ENCODE measurements at places on chromosomes 13 and 19.

- no peak for DNase-seq
These were observed 21.8 kb downstream of the CCDC8 start for GRCh38 chr19:46391296-46392251.

- DNase-seq, result no peak
These were observed 12.7 kb downstream of the EHD2 start for GRCh38 chr19:47725759-47726401.

DNA sequence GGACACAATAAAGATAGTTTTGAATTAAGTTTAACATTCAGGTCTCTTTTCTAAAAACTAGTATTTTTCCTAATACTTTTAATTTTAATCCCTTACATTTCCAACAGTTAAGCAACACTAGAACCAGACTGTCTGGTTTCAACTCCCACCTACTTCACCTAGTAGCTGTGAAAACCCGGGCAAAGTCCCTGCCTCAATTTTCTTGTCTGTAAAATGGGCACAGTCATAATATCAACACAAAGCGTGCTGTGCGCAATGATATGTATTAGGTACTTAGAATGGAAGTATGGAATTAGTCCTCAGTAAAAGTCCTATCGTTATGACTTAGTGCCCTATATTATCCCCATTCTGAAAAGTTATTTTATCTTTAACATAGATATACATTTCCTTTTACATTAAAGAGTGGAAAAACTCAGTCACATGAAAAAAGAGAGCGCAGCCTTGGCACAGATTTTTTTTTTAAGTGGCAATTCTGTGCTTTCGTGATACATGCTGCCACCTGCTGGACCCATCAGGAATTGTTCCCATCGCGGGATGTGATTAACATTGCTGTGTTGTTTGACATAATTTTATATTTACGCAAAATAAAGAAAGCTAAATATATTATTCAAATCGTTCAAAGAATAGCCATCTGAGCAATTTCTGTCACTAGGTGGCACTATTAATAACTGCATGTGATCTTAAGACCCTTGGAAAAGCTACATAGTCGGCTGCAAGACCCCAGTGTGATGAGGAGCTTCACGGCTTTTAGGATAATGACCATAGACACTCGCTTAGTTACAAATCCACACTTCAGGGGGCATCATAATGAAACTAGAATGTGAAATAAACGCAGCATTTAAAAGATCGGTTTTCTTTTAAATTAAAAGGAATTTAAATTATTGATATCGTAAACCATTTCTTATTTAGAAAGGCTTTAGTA lies 59.9 kb downstream of the LIG4 start:
- peak; percentile 43 for DNase-seq

DNA sequence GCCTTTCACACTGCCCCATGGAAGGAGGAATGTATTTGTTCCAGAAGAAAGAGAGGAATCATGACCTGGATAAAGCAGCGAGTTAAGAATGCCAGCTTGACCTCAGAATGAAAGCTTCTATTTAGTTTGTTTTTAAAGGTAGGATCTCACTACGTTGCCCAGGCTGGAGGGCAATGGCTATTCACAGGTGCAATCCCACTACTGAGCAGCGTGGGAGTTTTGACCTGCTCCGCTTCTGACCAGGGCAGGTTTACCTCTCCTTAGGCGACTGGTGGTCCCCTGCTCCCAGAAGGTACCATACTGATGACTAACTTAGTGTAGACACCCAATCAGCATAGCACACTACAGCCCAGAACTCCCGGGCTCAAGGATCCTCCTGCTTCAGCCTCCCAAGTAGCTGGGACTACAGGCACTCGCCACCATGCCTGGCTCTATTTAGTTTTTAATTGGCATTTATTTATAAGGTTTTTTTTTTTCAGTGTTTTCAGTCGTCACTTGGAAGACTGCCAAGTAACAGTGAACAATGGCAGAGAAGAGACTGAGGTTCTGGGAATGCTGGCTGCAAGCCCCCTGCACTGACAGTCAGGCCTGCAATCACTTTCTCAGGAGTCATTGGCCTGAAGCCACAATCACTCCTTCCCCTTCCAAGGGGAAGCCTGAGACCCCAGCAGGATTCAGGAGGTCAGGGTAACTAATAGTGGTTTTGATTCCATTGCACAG lies 73.1 kb downstream of the EPS15L1 start:
- no peak for DNase-seq

- no peak for DNase-seq
These were observed 126.8 kb upstream of the CACNA1A start for GRCh38 chr19:13633109-13633508.

GRCh38 chr13:95146486-95146885 lies 154.8 kb downstream of the ABCC4 start:
- DNase-seq, result no peak

GRCh38 chr13:67736646-67737420 lies 506.7 kb upstream of the PCDH9 start:
- DNase-seq, result no peak

DNA sequence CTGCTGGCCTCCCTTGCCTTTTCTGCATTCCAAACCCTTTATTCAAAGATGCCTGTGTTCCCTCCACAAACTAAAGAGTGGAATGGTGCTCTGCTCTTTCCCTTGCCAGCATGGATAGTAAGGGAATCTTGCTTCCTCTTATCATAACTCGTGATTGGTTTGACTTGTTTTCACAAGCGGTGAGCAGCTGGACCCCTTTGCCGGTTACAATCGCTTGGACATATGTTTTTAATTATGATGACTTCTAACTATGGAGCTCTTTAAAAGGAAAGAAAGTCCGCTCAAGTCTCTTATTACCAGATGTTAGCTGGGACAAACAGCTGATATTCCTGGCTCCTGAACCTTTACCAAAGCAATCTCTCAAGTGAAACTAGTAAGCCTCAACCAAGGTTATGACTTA lies 1094.7 kb downstream of the UQCRFS1 start:
- DNase-seq, result no peak

DNA sequence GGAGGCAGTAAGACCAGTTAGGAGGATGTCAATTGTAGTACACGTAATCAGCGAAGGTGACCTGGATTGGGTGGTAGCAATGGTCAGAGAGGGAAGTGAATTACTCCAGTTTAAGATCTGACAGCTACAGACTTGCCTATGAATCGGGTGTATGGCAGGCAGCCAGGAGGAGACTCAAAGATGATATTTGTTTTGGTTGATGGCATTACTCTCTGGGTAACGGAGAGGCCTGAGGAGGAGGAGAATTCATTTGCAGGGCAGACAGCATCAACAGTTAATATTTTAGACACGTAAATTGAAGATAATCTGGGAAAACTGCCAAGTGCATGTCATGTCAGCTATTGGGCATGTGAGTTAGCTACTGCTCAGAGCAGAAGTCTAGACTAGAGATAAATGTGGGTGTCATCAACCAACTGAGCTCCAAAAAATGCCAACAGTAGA lies 109.2 kb downstream of the SGCG start:
- DNase-seq, result no peak

DNA sequence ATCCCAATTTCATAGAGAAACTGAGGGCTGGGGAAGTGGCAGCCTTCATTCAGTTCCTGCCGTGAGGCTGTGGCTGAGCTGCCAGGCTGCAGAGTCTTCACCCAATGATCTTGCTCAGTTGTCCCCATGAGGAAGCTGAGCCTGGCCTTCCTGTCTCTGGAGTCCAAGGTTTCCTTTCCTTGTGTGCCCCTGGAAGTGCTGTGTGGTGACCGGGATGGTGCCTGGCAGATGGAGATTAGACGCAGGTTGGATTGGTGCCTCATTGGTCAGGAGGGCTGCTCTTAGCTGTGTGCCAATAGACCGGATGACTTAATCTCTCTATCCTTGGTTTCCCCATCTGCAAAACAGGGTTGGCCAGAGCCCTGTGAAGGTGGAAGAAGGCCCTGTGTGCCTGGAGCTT lies 24.6 kb downstream of the DNM2 start:
- no peak for DNase-seq

DNA sequence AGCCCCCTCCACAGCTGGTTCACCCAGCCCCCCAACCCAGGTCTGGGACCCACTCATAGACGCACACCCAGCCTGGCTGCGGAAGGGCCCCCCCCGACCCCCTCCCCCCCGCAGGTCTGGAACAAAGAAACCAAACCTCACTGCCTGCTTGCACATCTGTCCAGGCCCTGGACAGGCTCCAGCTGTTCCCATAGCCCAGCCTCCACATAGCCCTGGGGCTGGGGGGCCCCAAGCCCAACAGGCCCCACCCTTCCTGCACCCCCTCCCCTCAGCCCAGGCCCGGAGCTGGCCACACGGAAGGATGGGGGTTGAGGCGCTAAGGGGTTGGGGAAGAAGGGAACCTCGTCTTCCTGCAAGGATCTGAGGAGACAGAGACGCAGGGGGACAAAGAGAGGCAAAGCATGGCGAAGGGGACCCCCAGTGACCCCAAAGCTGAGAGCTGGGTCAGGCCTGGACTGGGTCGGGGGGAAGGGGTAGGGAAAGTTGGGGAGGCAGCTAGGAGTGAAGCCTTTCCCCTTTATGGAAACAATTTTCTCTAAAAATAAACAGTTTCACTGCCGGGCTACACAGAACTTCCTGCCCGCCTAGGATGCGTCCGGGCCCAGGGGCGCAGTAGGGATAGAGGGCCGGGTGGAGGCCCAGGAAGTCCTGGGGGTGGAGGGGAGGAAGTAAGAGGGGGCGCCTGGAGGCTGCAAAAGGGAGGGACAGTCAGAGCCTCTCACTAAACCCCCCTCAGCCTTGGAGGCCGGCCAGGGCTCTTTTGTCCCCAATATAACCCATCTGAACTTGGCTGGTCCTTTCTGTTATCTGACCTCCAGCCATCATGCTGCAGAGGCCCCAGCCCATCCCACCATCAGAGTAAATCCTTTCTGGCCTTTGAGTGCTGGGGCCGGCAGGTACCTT lies 2.4 kb downstream of the KANK2 start:
- no peak for DNase-seq

GRCh38 chr19:45630463-45630862 lies 8.7 kb downstream of the EML2 start:
- no peak for DNase-seq

DNA sequence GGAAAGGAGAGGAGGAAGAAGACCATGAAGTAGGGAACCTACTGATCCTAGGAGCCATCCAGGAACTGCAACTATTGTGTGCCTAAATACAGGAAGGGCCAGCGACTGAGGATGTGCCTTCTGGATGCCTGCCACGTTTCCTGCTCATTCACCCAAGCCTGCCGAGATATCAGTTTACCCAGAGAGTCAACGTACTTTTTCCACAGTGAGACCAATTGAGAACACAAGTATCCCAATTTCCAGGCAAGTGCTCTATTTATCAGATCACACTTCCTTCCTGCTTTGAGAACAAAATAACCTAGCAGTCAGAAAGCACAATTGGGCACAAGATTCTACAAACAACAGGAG lies 122.4 kb downstream of the AKAP11 start:
- no peak for DNase-seq

GRCh38 chr13:39760521-39760920 lies 105.1 kb downstream of the COG6 start:
- no peak for DNase-seq

- no peak for DNase-seq
These were observed 96.6 kb upstream of the LSM14A start for GRCh38 chr19:34075661-34076091.

DNA sequence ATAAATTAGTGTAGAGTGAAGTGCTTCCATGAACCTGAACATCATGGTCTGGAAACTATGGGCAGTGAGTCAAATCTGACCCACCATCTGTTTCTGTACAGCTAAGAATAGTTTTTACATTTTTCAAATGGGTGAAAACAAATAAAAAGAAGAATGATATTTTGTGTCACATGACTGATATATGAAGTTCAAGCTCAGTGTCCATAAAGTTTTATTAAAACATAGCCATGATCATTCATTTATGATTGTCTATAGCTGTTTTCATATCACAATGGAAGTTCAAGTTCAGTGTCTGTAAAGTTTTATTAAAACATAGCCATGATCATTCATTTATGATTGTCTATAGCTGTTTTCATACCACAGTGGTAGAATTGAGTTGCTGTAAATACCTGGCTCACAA lies 42.7 kb downstream of the ZNF333 start:
- no peak for DNase-seq

- DNase-seq, result no peak
These were observed 5.3 kb upstream of the AKAP8L start for GRCh38 chr19:15424121-15424520.

DNA sequence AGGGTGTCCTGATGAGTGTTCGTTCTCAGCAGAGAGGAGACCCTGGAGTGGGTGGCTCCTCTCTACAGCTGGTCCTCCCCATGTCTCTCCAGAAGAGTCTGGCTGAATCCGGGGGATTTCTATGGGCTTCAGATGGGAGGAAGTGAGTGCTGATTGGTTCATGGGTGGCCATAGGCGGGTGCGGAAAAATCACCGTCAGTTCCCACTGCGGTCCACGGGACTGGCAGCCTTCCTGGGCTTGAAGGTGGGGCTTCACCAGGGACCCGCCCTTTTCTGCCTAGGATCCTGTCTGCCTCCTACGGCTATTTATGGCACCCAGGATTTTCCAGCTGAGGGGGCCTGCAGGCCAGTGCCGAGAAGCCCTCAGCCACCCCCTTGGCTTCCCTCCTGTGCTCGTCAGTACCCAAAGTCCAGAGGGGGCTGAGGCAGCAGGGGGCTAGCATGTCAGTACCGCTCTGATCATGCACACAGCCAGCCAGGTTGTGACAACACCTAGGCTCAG lies 18.4 kb downstream of the CPB2 start:
- no peak for DNase-seq

- DNase-seq, result no peak
These were observed 33.1 kb downstream of the SLC25A42 start for GRCh38 chr19:19096641-19097627.

GRCh38 chr19:36850559-36851442 lies at the start of gene ZNF345:
TSS of gene ZNF345 (plus strand) at chr19:36850876. CDS start at chr19:36876831, 25,955 bp downstream.
- peak; percentile 61 for DNase-seq

- no peak for DNase-seq
These were observed 20.6 kb upstream of the CABP5 start for GRCh38 chr19:48064509-48064908.

- DNase-seq, result no peak
These were observed 86.2 kb downstream of the STARD13 start for GRCh38 chr13:33199289-33199850.

DNA sequence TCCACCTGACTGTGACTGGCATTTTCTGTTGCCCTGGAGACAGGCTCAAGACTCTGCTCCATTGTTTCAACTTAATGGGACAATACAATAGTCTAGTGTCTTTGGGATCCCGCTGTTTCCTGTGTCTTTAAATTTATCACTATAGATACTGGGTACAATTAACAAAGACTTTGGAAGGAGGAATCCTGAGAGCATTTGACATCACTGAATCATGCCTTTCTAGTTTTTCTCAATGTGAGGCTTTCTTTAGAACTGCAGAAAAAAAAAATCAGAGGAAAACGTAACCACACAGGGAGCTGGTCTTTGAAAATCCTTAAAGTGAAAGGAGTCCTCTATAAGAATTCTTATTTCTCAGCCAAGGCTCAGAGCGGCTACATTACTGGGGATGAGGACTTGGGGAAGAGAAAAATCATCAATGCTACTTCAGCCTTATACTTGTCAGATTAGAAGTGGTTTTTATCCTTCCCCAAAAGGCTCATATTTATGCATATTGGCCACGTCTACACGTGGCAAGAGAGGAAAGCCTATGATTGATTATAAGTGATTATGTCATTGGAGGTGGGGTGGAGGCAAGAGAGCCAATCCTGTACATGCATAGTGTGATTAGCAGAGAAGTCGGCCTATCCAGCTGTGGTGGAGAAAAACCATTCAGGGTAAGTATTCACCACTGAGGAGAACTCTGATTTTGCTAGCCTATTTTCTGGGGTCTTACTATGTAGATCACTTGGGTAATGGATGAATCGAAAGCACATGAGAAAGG lies 34.4 kb upstream of the UBL3 start:
- DNase-seq, result no peak

GRCh38 chr13:60158321-60158801 lies 5.4 kb downstream of the DIAPH3 start:
- DNase-seq, result no peak

GRCh38 chr19:35294328-35294727 lies 2.4 kb downstream of the MAG start:
- no peak for DNase-seq

Data from stimulated activated CD4-positive, alpha-beta T cell treated with anti-CD3 and anti-CD28 coated beads, Interleukin-4, amount 100 ng/mL, for 4 hours (primary cell).